NB4 (cell line): ENCODE measurements at places on chromosomes 7 and 10.
A peak's percentile ranks its signal among the peaks of the same experiment; 100 is the strongest.

DNA sequence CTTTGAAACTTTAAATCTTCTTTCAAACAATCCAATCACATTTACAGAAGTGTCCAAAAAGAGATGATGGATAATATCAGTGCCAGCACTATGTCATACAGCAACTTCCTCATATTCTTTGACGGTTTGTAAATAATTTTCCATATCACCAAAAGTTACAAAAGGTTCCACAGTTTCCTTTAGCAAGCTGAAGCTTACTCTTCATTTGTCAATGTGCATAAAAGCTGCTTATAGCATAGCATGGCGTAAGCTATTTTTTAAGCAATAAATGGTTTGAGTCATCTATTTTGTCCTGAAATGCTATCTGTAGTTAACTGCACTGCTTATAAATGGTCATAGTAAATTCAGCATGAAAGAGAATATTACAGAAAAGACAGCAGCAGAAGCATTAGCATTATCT lies 95.1 kb downstream of the ETV1 start:
- no peak for DNase-seq

GRCh38 chr7:18901351-18901750 lies 216.1 kb downstream of the TWIST1 start:
- no peak for DNase-seq

DNA sequence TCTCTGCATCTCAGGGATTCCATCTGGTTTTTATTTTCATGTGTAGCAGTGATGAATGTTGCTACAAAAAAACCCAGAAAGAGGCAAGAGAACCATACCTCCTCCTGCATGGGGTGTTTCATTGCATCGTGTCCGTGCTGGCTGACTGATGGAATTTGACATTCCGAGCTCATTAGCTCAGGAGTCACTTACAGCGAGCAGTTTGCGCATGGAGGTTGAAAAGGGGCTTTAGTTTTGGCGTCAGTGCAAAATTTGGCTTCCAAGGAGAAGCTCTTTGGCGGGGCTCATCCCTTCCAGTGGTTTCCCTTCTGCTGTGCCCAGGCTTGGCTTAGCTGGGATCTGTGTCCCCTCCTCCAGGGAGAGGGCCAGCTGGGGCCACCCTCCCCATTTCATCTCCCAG lies 25.8 kb downstream of the EMX2 start:
- DNase-seq = no peak

DNA sequence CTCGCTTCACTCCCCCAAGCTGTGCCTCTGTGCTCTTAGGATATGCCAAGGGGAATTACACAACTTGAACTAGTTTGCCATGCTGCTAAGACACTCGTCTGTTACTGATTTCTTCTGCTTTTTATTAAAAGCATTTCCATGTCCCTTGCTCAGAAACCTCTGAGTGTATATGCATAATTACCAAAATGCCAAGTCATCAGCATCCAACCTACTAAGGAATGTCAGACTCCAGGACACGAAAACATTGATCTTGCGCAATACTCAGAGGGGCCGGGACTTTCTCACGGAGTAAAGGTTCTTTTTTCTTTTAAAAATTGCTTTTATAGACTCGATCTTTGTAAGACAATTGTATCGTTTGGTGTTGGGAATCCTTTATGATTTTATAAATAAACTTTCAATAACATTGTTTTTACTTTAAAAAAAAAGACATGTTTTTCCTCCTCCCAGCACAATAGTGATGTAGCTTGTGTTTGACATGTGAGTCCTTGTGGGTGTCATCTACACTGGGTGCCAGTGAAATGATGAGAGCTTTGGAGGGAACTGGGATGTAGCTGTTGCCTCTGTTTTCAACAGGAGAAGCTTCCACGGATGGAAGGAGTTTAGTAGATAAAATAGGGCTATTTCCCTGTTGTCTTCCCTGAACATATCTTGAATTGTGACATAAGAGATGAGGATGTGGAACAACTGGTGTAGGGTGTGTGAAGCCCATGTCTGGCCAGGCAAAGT lies 43.6 kb downstream of the CNNM1 start:
- DNase-seq = no peak

DNA sequence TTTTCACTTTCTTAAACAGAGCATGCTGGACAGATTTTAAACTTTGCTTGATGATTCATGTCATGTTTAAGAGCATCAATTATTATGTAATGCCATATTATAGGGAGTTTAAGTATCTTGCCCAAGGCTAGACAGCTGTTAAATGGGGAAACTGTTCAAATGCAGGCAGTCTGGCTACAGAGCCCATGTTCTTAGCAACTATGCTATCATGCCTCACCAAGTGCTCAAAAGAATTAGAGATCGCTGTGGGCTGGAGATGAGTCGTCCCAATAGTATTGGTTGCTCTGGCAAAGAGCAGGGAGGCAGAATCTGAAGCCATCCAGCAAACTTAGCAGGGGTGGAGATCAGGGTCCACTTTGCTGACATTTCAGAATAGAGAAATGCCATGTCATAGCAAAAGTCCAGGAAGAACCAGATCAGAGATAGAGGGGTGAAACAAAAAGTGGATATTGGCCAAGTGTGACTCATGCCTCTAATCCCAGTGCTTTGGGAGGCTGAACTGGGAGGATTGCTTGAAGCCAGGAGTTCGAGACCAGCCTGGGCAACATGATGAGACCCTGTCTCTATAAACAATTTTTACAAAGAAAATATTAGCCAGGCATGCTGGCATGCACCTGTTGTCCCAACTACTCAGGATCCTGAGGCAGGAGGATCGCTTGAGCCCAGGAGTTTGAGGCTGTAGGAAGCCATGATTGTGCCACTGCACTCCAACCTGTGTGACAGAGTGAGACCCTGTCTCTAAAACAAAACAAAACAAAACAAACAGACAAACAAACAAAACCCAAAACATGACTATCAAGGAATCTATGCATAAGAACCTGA lies 57.8 kb downstream of the BAMBI start:
- peak; percentile 18 for DNase-seq

DNA sequence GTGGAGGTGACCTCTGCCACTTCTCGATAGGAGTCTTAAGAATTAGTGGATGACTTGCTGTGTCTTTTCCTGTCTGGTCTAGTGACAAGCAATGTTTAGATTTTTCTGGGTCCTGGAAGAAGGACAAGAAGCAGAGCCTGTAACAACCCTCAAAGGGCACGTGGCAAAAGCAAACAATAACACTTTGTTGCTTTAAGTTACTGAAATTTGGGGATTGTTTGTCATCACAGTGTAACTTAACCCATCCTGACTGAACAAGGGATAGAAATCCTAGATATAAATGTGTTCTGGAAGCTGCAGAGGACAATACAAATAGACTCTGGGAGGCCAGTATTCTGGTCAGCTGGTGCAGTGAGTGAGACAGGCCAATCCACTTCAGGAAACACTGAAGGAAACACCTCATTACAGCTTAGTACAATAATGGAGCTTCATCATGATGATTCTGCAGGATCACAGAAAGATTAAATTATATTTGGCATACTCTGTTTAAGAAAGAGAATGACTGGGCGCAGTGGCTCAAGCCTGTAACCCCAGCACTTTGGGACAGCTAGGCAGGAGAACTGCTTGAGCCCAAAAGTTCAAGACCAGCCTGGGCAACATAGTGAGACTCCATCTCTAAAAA lies 23.3 kb downstream of the ENKUR start:
- DNase-seq = no peak

- no peak for DNase-seq
These were observed 65.6 kb upstream of the ZNF716 start for GRCh38 chr7:57384380-57384779.

DNA sequence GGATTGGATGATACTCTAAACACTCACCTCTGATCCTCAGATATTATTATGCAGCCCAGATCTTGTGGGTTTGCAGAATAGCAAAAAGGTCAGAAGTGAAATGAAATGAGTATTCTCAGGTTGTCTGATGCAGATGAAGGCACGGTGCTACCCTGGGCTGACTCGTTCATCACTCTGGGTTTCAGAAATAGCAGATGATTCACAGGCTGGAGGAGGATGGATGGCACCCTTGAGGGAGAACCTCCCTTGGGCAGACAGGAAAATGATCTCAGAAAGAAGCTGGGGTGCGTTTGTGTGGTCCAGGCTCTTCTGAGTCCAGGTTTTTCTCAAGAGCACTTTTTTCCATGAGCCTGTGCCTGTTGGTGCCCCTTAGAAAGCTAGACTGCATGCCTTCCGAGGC lies 515.8 kb upstream of the MKI67 start:
- DNase-seq = no peak

DNA sequence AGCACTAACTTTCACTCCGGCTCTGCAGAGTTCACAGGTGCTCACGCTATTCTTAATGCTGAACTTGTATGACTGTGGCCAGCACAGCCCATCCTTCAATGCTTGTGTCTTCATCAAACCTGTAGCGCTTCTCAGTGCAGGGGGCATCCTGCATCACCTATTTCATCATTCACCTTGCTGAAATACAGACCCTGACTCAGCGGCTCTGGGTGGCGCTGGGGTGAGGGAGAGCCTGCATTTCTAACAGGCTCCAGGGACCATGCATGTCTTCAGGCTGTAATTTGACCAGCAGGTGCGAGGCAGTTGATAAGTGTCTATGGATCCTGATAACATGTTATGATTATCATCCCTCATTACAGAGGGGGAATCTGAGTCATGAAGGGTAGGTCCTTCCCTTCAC lies 89.3 kb downstream of the VOPP1 start:
- no peak for DNase-seq

- no peak for DNase-seq
These were observed 743.4 kb upstream of the IGFBP3 start for GRCh38 chr7:46664453-46664852.

DNA sequence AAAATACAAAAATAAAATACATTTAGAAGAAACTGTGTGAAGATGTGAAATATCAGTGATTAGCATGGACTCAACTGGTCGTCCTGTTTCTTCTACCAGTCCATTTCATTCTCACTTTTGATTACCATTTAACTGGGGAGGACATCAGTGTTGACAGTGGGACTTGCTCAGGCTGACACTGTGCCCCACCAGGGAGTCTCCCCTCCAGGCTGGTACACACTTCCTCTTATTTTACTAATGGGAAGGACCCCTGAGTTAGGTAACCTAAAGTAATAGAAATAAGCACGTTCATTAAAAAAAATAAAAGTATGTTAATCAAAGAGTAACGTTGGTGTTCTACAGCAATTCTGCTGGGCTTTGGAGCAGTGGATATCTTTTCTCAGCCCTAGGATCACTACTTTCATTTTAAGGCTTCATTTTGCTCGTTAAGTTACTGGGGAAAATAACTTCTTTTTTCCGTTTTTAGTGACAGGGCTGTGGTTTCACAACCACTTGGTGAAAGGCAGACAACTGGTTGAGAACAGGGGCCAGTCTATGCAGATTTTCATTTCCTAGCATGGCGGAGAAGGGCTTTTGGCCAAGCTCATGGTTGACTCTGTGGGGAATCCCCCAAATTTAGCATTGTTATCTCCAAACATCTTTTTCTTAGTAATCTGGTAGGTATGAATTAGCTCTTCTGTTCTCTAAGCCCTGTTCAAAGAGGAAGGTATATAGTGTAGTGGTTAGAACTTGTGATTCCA lies 2.1 kb downstream of the SNX10 start:
- peak; percentile 89 for DNase-seq

DNA sequence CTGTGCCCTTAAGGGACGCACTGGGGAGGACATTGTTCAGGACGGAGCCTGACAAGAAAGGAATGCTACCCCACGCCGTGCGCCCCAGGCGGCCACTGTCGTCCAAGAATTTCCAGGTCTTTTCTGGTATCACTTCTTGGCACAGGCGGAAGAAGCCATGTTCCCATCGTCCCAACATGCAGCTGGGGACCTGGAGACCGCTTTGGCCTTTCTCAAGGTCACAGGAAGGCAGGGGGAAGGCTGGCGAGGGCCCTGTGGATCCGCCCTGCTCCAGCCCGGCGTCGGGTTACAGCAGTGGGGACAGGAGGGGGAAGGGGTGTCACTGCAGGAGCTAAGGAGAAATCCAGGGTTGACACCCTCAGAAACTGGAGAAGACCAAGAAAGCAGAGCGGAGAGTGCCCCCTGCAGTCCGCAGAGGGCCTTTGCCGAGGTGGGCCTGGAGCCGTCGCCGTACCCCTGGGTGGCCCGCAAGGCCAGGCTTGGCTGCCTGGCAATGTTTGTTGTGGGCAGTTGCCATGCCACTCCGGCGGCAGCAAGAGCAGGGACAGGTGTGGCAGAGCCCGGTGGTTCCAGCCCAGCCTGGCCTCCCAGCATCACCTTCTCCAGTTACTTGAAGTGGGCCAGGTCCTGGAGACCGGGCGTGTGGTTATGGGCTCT lies 104.1 kb downstream of the LHPP start:
- peak; percentile 46 for DNase-seq

DNA sequence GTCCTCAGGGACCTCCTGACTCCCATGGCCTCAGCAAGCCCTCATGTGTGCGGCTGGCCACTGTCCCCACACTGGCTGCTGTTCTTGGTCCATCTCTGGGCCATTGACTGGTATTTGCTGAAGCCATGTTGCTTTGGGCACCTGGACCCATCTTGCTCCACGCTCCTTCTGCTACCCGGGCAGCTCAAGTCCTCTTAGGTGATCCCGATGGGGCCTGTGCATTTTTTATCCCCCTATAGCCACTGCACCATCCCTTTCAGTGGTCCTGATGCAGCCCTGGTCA lies 16.7 kb downstream of the RAMP3 start:
- no peak for DNase-seq

DNA sequence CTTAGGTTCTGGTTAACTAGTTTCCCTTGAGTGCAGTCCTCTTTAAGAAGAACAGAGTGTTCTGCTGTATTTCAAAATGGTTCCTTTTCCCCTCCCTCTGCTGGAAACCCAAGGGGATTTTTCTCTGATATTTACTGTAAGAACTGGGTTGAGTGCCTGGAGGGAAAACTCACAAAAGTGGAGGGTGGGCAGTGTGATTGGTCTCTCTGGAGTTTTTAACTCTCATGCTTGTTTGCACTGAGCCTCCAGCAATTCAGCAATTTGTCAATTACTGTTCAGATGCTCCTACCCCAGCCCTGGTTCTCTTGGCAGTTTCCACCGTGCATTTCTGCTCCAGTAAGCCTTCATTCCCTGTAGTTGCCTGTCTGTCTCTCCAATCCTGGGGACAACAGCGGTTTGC lies 273.4 kb upstream of the SORCS1 start:
- no peak for DNase-seq

GRCh38 chr10:619710-620109 lies 69.8 kb downstream of the DIP2C start:
- no peak for DNase-seq

DNA sequence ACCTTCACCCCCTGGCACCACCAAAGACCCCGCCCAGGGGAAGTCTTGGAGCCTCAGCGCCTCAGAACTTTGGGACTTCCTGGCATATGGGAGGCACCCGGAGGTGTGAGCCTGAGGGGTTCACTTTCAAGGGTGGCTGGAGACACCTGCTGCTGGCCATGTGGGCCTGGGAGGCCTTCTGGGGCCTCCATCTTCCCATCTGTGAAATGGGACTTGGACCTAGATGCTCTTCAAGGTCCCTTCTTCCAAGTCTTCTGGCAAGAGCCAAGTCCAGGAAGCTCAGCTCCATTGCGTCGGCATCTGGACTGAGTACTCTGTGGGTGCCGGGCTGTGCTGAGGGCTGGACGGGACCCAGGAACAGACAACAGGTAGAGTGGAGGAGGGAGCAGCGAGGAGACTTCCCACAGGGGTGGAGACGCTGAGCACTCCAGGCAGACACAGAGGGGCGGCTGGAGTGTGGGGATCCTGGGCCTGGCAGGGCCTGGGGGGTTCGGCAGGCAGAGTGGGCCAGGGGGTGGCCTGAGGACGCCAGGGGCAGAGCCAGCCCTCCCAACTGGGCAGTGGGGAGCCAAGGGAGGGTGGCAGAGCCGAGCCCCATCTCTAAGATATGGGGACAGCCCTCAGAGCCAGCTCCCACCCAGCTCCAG lies 9.3 kb upstream of the LFNG start:
- no peak for DNase-seq
